NCI-H2227 treated with DMSO at 0.1 percent for 48 hours (cell line): ENCODE measurements at places on chromosomes 5 and 9.

DNA sequence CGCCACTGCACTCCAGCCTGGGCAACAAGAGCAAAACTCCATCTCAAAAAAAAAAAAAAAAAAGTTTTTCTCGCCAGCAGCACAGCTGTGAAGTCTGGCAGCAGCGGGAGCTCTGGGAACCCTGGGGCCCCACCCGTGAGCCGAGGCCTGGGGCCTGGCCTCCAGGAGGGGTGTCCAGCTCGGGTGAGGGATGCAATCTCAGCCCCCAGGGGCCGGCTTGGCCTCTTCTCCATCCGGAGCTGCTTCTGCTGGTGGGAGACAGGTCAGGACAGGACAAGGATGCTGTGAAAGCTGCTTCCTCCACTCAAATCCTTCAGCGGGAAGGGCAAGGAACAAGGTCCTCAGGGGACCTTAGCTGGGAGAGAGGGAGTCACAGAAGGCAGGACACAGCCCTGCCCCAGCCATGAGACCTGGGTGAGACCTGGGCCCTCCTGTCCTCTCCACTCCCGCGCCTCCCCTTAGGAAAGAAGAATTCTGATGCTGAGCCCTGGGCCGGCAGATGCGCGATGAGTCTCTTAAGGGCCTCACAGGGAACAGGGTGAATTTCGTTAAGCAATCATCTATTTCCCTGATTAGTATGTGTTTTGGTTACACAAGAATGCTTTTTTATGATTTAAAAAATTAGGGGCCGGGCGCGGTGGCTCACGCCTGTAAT lies 30.6 kb downstream of the PLPP7 start:
- DNase-seq, result no peak

GRCh38 chr9:115689331-115689730 lies 464.3 kb upstream of the PAPPA start:
- DNase-seq, result no peak

- no peak for DNase-seq
Measured at GRCh38 chr5:149999359-149999758, 1.1 kb downstream of the TIGD6 start.

DNA sequence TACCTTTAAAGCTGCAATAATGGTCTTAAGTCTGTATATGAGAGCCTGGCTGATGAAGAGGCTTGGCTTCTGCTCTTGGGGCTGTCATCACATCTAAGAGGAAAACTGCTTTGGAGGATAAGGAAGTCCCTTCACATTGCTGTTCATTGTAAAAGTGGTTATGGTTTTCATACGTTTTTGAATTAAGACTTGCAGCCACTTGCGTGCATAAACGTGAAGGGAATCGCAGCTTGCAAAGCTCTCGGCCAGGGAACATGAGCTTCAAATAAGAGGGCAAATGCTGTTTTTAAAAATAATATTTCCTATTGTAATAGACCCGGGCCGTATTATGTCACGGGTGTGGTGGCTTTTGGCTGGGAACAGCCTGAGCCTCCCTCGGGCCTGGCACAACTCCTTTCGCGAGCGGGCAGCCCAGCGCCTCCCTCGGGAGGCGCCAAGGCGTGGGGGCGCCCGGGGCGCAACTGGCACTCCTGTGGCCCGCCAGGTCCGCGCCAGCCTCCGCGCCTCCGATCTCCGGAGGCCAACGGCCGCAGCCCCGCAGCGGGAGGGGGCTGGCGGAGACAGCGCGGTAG lies 538 bp upstream of the ARHGEF28 start:
- DNase-seq, result peak; percentile 27

GRCh38 chr9:16879416-16879815 lies 8.9 kb upstream of the BNC2 start:
- no peak for DNase-seq

GRCh38 chr5:56012281-56012963 lies 17.7 kb upstream of the IL6ST start:
- DNase-seq, result no peak

GRCh38 chr9:110918316-110919049 lies 119.8 kb downstream of the LPAR1 start:
- DNase-seq, result no peak

GRCh38 chr9:110036286-110036685 lies 171.7 kb downstream of the C9orf152 start:
- peak; percentile 3 for DNase-seq

DNA sequence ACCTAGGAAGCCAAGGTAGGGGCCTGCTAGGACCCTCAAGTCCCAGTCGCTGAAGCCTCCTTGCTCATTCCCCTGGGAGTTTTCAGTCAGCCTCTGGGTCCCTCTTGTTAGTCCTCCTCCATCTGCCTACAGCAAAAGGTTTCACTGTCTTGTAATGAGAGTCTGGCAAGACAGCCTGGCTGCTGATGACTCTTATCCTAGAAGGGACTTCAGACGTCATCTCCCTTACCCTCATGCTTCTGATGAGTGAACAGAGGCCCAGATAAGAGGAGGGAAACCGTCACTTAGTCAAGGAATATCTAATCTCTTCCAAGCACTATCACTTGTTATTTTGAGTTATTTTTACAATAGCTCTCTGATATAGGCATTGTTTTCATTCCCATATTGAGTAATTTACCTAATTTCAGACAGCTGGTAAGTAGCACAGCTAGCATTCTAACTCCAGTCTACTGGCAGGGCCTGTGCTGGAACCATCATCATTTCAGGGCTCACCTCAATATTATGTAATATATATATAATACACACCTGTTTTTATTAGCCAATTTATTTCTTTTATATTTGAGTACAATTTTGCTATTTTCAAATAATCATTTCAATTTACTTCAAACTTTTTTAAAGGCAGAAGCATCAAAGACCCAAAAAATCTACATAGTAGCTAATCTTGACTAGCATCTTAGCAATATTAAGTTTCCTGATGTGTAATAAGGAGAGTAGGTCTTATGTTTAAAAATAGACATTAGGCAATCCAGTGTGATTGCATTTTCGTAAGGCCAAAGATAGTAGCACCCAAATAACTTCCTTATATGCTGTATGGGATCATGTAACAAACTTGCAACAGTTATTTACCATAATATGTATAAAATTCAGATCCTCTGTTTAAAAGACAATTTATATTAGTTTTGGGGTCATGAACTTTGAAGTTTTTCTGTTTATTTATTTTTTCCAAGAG lies 7.9 kb downstream of the CMYA5 start:
- DNase-seq, result no peak

GRCh38 chr9:89445801-89446251 lies 52.1 kb downstream of the SEMA4D start:
- no peak for DNase-seq

DNA sequence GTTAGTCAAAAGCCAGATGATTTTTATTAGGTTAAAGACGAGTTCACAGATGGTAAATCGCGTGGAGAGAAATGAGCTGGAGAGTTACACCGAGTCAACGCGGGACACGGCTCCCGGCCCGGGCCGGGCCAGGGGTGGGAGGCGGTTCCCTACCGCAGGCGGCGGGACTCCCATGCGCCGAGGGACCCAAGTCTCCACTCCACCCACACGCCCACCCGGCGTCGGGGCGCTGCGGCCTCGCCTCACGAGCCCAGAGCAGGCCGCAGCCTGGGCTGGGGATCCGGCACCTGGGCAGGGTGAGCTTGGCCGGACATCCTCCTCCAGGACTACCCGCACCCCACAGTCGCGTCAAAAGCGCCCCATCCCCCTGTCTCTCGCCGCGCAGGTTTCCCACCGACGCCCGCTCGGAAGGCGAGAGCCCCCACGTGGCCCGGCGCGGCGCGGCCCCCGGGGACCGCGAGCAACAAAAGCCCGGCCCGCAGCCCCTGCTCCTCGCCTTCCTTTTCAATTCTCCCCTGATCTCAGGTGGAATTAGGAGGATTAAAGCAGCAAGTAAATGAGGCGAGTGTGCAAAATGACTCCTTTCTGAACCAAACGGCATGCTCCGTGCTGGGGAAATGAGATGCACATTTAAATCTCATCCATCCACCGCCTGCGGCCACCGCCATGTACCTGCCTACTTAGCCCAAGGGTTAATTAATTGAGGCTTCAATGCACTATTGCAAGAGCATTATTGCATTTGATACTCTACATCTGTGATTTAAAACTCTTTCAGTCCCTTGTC lies 196.5 kb upstream of the TBCA start:
- DNase-seq, result no peak

DNA sequence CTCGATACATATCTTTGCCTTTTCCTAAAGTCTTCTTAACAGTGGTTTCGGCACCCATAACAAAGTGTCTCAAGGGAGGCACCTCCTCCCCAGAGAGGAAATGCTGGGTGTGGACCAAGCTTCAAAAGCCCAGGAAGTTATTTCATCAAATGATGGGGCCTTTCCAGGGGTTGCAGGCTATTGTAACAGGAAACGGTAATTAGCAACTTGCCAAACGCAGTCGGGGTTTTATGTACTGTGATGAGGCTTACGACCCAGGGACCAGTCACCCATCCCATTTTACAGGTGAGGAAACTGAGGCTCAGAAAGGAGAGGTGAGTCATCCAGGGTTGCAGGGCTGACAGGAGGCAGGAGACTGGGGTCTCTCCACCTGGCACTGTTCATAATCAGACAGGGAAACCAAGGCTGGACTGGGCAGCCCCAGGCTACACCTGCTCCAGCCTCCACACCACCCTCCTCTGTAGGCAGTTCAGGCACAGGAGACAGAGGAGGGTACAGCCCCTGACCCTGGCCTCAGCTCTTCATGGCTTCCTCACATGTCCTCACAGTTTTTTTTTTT lies 30.0 kb upstream of the SUSD3 start:
- DNase-seq, result no peak

- no peak for DNase-seq
Measured at GRCh38 chr9:116580853-116581252, 106.3 kb upstream of the TRIM32 start.

- DNase-seq, result no peak
Measured at GRCh38 chr5:169344629-169345028, 43.7 kb upstream of the SLIT3 start.

DNA sequence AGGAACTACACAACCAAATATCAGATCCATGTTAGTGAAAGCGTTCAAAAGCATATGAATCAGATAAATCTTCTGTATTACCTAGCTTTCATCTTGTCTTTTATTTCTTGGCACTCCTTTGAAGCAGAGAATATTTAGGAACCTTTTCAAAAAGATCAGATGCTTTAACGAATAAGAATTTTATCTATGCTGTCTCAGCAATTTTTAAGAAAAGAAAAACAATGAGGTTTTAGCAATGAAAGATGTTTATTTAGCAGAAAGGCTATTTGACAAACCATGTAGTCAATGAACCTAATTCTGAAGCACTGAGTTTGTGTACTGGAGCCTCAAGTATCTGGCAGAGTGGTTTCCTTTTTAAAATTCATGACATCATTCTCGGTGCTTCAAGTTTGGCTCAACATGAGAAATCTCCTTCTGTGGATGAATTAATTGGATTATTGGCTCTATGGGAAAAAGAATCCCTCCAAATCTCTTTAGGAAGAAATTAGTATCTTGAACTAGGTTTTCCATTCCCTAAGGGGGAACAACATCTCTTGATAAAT lies 534.7 kb downstream of the CAAP1 start:
- no peak for DNase-seq

- no peak for DNase-seq
Measured at GRCh38 chr9:121840838-121841760, 189.7 kb downstream of the DAB2IP start.

DNA sequence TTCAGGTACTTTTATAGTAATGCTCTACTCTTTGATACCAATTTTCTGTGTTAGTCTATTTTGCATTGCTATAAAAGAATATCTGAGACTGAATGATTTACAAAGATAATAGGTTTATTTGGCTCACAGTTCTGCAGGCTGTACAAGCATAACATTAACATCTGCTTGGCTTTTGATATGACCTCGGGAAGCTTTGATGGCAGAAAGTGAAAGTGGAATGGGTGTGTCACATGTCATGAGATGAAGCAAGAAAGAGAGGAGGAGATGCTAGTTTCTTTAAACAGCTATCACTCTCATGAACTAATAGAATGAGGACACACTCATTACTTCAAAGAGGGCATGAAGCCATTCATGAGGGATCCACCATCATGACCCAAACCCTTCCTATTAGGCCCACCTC lies 270.9 kb upstream of the IL12B start:
- no peak for DNase-seq

GRCh38 chr5:64622991-64623390 lies 67.3 kb upstream of the SHISAL2B start:
- no peak for DNase-seq

DNA sequence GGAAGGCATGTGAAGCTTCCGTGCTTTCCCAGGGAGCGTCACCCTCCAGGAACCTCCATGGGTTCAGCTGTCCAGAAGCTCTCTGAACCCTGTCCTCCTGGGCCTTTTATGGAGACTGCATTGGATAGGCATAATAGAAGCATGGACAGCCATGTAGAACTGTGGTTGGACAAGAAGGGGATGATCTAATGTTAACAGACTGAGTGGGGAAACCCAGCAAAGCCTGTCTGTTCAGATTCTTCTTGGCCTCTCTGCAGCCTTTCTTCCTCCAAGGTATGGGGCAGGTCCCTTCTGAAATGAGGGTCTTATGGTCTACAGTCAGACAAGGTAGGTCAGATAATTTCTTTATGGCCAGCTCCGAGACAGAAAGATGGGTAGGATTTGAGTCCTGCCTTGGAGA lies 59.1 kb upstream of the CTNNA1 start:
- DNase-seq, result no peak

DNA sequence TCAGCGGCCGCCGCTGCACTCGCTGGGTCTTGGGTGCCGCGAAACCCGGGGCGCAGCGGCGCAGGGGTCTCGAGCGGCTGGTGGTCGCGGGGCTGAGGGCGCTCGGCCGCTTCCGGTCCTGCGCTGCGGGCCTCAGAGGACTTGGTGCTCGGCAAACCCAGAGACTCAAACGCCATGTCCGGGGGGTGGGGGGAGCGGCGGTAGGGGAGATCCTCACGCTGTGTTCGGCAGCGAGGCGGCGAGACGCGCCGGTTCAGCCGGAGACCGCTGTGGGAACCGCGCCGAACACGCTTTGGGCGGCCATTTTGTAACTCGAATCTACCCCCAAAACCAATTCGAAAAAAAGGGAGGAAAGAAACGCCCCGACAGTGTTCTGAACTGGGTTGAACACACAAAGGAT lies 317.5 kb upstream of the CDH18 start:
- DNase-seq, result peak; percentile 0

DNA sequence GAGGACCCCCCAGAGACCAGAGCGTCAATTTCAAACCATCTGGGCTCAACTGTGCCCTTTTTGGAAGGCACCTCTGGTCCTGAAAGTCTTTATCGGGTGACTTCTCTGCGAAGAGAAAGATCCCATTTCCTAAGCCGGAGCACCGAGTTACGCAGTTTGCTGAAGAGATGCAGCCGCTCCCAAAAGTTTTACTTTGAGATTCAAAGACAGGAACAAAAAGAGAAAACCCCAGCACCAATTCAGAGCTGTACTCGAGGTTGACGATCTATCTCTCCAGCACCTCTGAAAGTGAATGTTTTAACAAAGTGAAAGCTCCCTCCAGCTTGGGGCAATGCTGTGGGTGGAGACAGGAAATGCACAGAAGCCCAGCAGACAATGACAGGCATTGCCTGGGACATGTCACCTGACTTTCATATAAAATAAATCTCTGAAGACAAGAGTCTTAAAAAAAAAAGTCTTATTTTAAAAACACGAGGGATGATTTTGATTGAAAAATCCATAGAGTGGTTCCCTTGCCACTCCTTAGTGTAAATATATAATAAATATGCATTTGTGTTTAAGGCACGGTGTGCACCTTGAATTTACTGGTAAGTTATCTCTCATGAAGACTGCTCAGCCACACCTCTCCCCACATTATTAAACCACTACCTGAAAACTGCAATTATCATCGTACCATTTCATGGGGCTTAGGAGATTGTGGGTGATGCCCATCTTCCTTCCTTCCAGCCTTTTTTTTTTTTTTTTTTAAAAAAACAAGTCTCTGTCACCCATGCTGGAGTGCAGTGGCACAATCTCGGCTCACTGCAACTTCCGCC lies 79.9 kb downstream of the FNBP1 start:
- no peak for DNase-seq
